ENCODE measurements at places on chromosomes 5 and 9.

DNA sequence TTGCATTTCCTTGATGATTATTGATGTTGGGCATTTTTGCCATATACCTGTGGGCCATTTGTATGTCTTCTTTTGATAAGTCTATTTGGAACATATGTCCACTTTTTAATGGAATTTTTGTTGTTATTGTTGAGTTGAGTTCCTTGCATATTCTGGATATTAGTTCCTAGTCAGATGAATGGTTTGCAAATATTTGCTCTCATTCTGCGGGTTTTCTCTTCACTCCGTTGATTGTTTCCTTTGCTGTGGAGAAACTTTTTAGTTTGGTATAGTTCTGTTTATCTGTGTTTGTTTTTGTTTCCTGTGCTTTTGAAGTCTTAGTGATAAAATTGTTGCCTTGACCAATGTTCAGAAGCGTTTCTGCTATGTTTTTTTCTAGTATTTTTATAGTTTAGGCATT is 13.0 kb downstream of the OSMR start:
- DNase-seq, result no peak

GRCh38 chr9:108760841-108761240 is 94.9 kb downstream of the ACTL7B start:
- no peak for DNase-seq

GRCh38 chr9:110526426-110526825 is 53.1 kb downstream of the SVEP1 start:
- DNase-seq, result peak; percentile 54

- DNase-seq, result no peak
These were observed 70.0 kb downstream of the C5orf15 start for GRCh38 chr5:133898440-133898839.

GRCh38 chr9:135117281-135117680 is 29.8 kb downstream of the OLFM1 start:
- no peak for DNase-seq

- no peak for DNase-seq
These were observed 894 bp downstream of the LRRTM2 start for GRCh38 chr5:138874241-138874640.

- DNase-seq, result no peak
These were observed 18.6 kb upstream of the ALDH1A1 start for GRCh38 chr9:72971411-72971810.

- DNase-seq, result no peak
These were observed 6.9 kb downstream of the DNAI1 start for GRCh38 chr9:34465468-34465867.

DNA sequence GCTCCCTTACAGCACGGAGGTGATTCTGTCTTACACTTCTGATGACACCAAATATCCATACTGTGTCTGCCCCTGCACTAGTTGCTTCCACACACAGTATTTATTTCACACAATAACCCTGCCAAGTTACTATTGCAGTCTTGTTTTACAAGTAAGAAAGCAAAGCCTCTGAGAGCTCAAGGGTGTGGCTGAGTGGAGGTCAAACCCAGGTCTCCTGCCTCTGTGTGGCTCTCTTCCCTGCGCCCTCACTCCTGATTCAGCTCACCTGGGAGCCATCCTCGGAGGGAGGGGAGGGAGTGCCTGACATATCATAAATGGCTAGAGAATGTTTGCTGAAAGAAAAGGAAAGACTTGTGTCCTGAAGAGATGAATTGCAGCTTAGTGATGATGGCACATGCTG is 41.0 kb downstream of the MVB12B start:
- DNase-seq, result no peak

DNA sequence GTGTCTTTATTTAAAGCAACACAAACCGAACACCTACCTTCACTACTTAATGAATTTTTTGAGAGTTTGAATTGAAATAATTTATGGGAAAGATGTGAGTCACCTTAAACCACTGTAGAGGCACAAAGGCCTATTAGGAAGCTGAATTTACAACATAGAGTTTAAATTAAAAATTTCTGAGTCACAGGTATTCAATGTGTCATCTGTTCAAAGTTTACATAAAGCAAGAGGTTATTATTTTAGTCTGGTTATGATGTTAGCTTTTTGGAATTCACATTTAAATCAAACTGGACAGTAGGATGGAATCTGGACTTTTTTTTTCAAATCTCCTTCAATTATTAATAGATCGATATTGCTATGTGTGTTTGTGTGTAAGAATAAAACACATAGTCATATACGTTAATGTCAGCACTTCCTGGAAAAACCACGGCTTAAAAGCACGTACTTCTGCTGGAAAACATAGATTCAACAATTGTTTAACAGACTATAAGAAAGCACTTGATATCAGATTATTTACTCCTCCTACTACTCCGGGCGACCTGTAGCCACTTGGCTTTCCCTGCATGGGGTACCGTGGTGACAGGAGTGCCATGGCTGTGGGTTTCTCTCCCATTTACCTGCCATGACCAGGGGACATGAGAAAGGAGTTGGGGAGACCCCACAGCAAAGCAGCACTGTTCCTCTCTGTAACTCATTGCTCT is 638.6 kb downstream of the SEMA5A start:
- DNase-seq, result peak; percentile 85

- no peak for DNase-seq
These were observed 88.6 kb downstream of the SLC44A1 start for GRCh38 chr9:105333076-105333475.

- no peak for DNase-seq
These were observed 271.2 kb downstream of the FAM114A2 start for GRCh38 chr5:153767221-153768188.

- DNase-seq, result no peak
These were observed 34.3 kb upstream of the RNF130 start for GRCh38 chr5:180105827-180106312.

All from foreskin keratinocyte (primary cell).